Breast epithelium (tissue), 4 donors: ENCODE measurements at places on chromosomes 2 and 18.

GRCh38 chr2:8839189-8839965 lies 2.0 kb upstream of the KIDINS220 start:
- no peak for DNase-seq

GRCh38 chr2:80114812-80115211 lies 189.7 kb downstream of the LRRTM1 start:
- no peak for DNase-seq

- peak; percentile 53 for DNase-seq
Observed at GRCh38 chr2:239824046-239824694, 201.0 kb downstream of the NDUFA10 start.

DNA sequence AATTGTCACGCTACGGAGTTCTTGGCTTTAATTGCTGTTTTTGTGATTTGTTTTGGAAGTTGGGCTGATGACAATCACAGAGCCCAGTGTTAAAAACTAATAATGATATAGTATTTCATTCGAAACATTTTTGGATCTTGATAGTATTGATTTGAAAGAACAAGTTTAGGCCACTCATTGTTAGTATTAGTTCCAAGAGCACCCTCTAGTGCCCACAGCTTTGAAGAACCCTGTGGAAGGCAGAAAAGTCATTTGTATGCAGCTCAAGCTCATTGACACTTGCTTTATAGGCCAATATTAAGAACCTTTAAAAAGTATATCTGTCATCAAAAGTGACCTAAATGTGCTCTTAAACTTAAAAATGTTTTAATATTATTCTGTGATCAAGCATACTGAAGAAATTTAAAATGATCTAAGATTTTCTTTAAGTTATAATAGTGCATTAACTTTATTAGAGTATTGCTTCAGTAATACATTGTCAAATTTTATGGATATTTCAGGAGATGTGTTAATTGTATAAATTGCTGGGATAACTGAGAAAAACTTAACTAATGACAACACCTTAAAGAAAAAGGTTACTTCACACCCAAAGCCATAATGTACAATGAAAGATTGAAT lies 191.0 kb downstream of the GRB14 start:
- DNase-seq: no peak

GRCh38 chr2:182868054-182868796 lies 1.8 kb upstream of the FRZB start:
- DNase-seq: no peak

- no peak for DNase-seq
Observed at GRCh38 chr2:54471221-54471711, 15.1 kb downstream of the SPTBN1 start.

GRCh38 chr2:138948070-138948539 lies 167.9 kb upstream of the NXPH2 start:
- DNase-seq: no peak

- DNase-seq: no peak
Observed at GRCh38 chr2:9590641-9591040, 35.0 kb upstream of the ADAM17 start.

GRCh38 chr2:232512602-232513001 lies 7.6 kb upstream of the PRSS56 start:
- no peak for DNase-seq

DNA sequence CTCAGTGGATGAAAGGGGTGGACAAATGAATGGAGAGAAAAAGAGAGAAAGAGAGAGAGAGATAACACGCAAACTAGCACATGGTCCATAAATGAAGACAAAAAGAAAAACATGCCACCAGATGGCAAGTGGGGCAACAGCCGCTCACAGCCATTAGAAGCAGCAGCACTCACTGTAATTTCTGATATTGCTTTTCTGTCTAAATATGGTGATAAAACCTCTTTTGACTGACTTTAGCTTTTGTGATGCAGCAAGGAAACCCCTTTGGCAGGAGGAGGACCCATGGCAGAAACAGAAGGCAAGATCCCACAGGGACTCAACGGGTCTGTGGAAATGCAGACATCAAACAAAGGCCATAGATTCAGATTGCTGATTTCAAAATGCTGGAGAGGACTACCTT lies 88.0 kb upstream of the CDH20 start:
- DNase-seq: no peak

DNA sequence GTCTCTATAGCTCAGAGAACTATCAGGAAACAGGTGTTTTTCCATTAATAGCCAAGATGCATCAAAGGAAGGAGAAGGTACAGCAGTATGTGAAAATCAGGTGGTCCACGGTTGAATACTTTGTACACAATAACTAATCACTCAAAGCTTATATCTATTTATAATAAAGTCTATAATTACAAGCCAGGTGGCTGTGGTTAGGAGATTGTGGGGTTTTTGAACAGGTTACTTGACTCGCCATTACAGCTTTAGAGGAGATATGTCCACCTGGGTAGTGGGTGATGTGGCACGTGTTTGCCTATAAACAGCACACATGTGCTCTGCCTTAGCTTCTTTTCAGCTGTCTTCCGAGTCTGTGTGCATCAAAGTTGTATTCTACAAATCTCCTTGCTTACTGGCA lies 892.2 kb upstream of the ZEB2 start:
- DNase-seq: no peak

DNA sequence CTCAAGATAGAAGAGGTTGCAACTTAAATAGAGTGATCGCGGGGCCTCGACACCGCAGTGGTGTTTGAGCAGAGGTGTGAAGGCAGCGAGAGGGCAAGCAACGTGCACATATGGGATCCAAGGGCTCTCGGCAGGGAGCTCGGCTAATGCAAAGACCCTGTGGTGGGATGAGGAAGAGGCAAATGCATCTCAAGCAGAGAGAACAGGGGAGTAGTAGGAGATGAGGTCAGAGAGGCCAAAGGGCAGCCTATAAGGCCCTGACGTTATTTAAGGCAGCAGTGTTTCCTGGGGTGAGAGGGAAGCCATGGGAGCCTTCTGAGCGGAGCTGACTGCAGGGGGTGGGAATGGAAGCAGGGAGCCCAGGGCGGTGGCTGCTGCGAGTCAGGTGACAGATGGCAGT lies 74.5 kb downstream of the MRPS9 start:
- DNase-seq: no peak

GRCh38 chr2:102050854-102051391 lies 59.2 kb downstream of the IL1R2 start:
- peak; percentile 74 for DNase-seq

- DNase-seq: no peak
Observed at GRCh38 chr2:12244070-12244469, 472.7 kb upstream of the TRIB2 start.

DNA sequence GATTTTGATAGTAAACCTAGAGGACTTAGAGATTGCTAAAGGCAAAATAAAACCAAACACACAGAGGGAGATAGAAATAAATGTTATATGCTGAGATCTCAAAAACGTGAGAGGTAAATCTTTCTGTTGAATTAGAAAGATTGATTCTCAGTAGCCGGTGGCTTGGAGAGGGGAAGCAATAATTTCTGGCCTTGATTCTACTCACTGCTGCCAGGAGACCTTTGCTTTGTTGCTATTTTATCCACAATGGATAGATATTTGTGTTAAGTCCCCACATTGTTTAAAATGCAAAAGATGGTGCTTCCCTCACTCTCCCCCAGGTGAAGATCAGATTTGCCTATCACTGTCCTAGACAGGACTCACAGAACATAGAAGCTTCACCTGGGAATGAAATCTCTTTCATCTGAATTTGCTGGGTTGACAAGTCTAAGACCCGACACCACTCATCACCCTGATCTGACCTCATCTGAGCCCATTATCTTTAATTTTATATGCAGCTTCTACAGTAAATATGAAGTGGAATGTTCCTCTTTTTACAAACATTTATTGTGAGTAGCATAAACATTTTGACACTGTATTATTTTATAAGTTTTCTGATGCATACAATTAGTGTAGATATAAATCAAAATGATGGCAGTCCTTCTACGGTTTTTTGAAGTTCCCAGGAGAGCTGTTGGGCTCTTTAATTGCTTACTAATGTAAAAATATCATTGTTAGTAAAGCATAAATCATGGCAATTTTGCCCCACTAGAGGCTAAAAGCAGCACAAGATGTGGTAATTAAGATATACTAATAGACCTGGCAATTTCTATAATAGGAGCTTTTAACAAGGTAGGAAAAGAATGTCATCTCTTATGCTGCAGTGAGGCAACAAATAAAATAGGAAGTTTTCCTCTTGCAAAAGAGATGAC lies 149.7 kb downstream of the DCC start:
- no peak for DNase-seq

- DNase-seq: no peak
Observed at GRCh38 chr18:59651071-59651470, 46.2 kb downstream of the CCBE1 start.

DNA sequence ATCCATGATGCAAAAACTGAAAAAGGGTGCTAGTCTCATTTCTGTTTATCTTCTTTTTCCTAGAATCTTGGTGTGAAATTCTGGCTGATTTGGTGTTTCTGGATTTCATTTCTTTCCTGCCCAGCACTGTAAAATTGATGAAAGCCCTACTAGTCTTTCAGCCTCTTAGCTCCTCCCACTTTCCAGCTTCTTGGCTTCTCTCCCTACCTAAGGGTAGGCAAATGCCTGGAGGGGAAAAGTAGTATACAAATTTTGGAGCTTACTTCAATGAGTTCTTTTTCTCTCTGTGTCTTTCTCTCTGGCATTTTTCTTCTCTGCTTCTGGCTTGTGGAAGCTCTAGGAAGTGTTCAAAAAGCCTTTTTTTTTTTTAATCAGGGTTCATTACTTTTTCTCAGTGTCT lies 160.5 kb downstream of the XIRP2 start:
- no peak for DNase-seq

- no peak for DNase-seq
Observed at GRCh38 chr18:6752202-6752860, 22.8 kb downstream of the ARHGAP28 start.

- DNase-seq: no peak
Observed at GRCh38 chr2:220053919-220054318, 426.5 kb downstream of the SLC4A3 start.

GRCh38 chr18:7516266-7517117 lies 50.6 kb upstream of the PTPRM start:
- DNase-seq: no peak

DNA sequence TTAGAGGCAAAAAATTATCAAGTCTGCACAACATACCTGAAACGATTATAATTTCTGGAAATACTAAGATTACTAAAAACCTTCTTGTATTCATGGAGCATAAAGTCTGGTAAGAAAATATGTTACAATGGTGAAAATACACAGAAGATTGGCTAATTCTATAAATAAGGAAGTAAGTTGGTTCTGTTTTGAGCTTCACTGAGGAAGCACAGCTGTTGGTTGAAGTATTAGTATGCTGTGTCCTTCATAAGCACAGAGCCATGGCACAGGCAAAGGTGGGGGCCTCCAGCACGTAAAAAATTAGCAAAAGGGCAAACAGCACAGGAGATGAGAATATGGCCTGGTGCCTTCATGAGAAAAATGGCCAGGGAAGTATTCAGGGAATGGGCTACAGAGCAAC lies 40.4 kb upstream of the ANKRD62 start:
- no peak for DNase-seq

GRCh38 chr2:24253303-24253919 lies 78.6 kb downstream of the FAM228A start:
- no peak for DNase-seq

- no peak for DNase-seq
Observed at GRCh38 chr18:44715245-44715644, 34.6 kb downstream of the SETBP1 start.

DNA sequence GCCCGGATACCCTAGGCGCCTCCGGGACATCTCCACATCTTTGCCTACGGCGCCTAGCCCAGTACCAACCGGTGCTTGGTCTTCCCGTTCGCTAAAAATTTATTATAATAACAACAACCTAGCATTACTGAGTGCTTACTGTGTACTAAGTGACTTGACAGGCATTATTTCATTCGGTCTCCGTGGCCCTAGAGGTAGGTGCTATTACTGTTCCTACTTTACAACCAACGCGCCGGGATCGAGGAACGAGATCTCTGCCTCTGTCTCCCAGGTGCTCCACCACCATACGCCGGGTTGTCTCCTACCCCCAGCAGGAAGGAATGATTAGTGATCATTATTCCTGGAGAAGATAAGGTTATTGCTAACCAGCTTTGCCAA lies 657 bp upstream of the BIN1 start:
- peak; percentile 39 for DNase-seq

- DNase-seq: no peak
Observed at GRCh38 chr18:62438018-62438329, 84.9 kb upstream of the ZCCHC2 start.

GRCh38 chr2:160380611-160381010 lies 113.0 kb downstream of the RBMS1 start:
- DNase-seq: no peak

GRCh38 chr18:78868330-78869316 lies 111.0 kb upstream of the SALL3 start:
- no peak for DNase-seq

GRCh38 chr2:12478151-12479064 lies 238.3 kb upstream of the TRIB2 start:
- no peak for DNase-seq

DNA sequence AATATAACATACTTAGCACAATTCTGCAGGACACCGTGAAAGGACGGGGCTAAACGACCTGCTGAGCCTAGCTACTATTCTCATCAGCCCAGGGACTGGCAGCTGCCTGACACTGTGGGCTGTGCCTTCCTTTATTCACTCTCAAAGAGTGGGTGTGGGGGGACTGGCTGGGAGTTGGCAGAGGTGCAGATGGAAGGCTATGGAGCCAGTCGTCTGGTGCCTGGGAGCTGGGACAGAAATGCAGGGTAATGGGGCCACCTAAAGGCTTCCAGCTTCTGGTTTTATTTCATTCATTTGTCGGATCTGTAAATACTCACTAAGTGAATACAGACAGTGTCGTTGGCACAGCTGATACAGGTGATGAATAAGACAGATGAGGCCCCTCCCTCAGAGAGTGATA lies 56.0 kb upstream of the NFU1 start:
- no peak for DNase-seq

- no peak for DNase-seq
Observed at GRCh38 chr2:18345848-18346247, 214.6 kb downstream of the RDH14 start.

GRCh38 chr2:96271995-96272394 lies 6.0 kb downstream of the CIAO1 start:
- no peak for DNase-seq

GRCh38 chr2:192030289-192030688 lies 164.4 kb downstream of the TMEFF2 start:
- no peak for DNase-seq

- no peak for DNase-seq
Observed at GRCh38 chr2:220043990-220044335, 416.5 kb downstream of the SLC4A3 start.

DNA sequence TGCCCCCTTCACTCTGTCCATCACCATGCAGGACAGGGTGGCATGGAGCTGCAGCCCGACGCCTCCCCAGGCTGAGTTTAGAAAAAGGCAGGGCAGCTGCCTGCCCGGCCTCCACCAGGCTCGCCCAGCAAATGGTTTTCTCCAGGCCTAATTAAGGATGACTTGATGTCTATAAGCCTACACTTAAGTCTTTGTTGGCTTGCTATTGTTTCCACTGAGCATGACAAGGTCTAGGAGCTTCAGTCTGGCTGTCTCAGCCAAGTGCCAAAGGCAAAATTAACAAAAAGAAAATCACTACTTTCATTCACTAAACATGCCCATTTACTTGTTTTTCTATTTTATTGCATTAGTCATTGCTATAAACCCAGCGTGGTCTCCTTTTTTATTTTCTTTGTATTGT lies 372.2 kb downstream of the INSIG2 start:
- no peak for DNase-seq

- no peak for DNase-seq
Observed at GRCh38 chr2:174892546-174892945, 112.6 kb downstream of the CHN1 start.
